ENCODE measurements at places on chromosomes 2 and 18. TPM values are rescaled to one million over a fixed set of nuclear protein-coding genes. Genes with fewer than 3 reads are reported as not detected.

DNA sequence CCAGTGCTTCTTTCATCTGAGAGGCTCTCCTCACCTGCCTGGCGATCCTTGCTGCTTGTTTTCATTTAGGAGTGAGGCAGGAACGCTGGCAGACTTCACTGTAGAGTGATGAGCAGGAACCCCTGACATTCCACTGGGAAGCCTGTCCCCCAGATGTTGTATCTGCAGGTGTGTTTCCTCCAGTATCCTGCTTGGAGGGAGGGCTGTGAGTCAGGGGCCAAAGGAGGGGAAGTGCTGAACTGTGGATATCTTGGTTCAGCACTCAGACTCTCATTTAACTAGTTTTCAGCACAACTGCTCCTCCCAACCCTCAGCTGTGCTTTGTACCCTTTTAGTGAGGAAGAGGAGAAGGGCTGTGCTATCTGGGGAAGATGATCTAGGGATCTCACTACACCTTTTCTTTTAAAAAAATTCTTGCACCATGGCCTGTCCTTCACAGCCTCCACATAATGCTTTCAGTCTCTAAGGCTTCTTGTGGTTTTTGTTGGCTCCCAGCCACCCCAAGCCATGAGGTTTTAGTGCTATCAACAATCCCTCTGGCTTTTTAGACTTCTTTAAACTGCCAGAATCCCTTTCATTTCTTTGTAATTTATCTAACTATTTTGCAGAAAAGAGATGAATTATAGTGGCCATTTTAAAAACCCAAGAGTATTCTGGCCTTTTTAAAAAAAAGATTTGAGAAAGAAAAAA, 11.2 kb downstream of the ANKAR start:
- DNase-seq, result no peak

GRCh38 chr2:62415518-62415917, 90.5 kb downstream of the TMEM17 start:
- no peak for DNase-seq

- DNase-seq, result no peak
These were observed 171.2 kb downstream of the SP3 start for GRCh38 chr2:173793709-173794565.

DNA sequence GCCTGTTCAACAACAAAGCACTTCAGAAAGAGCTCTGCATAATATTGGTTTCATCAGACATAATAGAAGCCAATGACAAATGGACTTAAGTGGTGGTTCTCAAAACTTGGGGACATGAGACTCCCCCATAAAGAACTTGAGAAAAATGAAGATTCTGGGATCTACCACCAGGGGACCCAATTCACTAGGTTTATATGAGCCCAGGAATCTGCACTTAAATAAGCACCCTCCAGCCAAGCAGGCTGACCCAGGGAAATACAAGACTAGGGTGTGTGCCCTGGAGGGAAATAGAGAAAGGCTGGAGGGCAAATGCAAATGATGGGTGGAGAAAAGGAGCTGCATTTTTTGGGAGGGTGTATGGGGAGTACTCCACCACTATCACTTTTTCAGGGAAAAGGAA, 52.5 kb downstream of the SATB2 start:
- no peak for DNase-seq

- no peak for DNase-seq
These were observed at the start of gene NEU4 for GRCh38 chr2:241808721-241809382. TSS of gene NEU4 (plus strand) at chr2:241809193. CDS start at chr2:241814485, 5,292 bp downstream.

GRCh38 chr2:237977380-237977779, 10.6 kb downstream of the UBE2F start:
- DNase-seq, result no peak

GRCh38 chr18:73691118-73691517, 456.5 kb downstream of the FBXO15 start:
- no peak for DNase-seq

DNA sequence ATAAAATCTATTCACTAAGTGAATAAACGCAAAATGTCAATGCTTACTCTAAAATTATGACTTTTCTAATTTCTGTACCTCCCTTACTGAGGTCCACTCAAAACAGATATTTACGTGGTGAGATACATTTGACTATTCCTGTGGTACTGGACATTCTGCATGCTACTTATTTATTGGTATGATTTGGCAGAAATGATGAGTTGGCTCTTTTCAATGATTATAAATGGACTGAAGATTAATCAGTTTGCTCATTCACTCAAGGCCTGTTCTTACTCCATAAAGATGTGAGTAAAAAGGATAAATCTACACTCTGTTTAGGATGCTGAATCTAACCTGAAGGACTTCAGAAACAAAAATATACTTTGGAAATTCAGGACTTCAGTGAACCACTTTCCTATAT, 98.8 kb downstream of the OLA1 start:
- DNase-seq, result no peak

- no peak for DNase-seq
These were observed 53.8 kb downstream of the SKA1 start for GRCh38 chr18:50428531-50429206.

DNA sequence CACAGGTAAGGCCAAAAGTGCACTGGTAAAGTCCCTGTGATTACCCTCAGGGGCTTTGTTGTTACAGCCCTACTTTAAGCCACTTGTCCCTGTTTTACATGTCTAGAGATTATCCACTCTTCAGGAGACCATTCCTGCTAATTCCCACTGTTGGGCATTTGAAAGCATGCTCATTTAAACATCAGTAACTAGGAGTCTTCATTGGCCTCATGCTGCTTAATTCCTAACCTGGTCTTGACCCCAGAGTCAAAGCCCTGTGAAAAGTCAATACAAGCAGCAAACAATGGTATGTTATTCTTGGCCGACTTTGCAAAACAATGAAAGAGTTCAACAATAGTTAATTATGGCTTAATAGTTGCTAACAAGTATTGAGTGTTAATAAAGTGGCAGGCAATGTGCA, 23.2 kb downstream of the AFF3 start:
- no peak for DNase-seq

DNA sequence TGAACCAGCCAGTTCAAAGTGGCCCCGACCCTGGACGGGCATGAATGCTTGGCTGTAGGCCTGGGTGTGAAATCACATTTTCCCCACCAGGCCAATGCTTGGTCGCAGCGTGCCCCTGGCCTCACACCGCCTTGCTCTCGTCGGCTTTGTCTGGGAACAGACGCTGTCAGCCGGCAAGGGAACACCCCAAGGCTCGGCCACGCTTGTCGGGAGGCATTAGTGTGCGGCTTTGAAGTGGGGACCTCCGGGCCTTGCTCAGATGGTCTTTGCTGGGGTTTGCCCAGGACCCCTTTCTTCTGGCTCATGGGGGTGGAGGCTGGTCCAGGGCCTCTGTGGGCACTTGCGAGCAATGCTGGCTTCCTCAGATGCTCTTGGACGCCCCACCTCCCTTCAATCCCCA, 79.1 kb downstream of the INHBB start:
- no peak for DNase-seq

- no peak for DNase-seq
These were observed 114.0 kb downstream of the SP3 start for GRCh38 chr2:173851141-173851641.

GRCh38 chr2:241009601-241010530, 11.4 kb downstream of the SNED1 start:
- DNase-seq, result peak; percentile 54

DNA sequence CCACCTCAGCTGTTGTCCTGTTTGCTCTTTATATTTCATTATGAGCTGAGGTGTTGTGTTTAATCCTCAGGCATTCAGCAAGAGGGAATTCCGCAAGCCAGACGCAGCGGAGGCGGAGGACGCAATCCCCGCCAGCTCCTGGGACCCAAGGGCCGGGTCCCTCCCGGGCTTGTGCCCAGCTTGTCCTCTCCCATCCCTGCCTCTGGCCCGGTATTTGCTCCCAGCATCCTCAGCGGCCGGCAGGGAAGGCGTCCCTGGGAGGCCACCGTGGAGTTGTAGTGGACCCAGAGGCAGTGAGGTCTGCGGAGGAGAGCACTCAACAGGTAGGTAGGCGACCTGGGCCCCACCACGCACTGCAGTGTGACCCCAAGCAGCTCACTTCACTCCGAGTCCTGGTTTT, 42.5 kb upstream of the FOSL2 start:
- no peak for DNase-seq

DNA sequence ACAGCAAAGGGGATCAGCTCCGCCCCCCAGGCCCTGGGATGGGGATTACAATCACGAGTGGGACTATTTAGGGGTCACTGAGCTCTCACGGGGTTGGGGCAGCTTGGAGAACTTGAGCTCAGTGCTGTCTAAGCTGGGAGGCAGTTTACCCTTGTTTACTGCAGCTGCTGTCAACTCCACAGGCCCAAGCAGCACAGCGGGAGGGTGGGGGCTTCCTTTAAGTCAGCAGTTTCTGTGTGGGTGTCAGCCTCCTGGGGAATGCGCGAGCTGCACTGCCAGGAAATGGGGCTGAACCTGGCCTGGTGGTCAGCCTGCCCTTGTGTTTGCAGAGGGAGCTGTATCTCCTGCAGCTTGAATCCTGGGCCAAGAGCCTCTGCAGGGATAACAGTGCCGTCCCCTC, 29.8 kb downstream of the TOGARAM2 start:
- DNase-seq, result peak; percentile 52

GRCh38 chr2:86790134-86790675, 508 bp downstream of the CD8A start:
- peak; percentile 35 for DNase-seq

GRCh38 chr18:76654577-76654976, 159.5 kb upstream of the ZNF516 start:
- no peak for DNase-seq

- no peak for DNase-seq
These were observed 54.2 kb downstream of the GBX2 start for GRCh38 chr2:236113948-236114347.

- DNase-seq, result no peak
These were observed 5.8 kb downstream of the TBC1D8 start for GRCh38 chr2:101145406-101145805.

DNA sequence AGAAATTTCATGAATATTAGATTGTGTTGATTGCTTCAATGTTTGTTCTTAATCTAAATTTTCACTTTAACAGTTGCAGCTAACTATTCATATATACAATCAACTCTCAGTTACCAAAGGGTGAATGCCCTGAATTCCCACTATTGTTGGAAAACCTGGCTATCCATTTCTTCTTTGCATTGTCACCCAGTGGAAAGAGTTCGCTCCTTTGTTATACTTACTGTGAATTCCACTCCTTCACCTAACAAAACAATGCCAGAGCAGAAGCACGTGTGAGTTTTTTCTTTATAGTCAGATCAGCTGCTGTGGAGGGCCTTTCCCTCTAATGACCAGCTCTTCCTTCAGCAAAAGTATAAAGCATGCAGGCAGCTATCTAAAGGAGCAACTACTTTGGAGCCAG, 409.2 kb upstream of the NRP2 start:
- DNase-seq, result no peak

- DNase-seq, result no peak
These were observed 406.7 kb upstream of the DDX18 start for GRCh38 chr2:117407746-117408145.

DNA sequence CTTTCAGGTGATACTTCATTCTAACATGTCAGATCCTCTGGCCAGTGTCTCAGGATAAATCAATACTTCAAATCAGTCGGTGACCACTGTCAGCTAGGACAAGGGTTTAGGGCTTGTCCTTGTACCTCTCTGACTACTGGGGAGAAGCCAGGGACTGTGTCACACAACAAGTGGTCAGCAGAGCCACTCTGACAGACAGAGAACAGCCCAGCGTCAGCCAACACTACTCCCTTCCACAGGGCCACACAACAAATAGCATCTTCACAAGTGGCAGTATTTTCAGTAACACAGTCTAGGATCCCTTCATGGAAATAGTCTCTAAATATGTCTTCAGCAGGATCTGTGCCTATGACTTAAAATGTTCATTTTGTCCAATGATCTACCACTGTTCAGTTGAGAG, 14.2 kb downstream of the FLACC1 start:
- no peak for DNase-seq

NDUFS1 gene
- total RNA-seq, result 90.2 TPM

AAMP gene
- total RNA-seq, result 51.7 TPM

LOXHD1 gene
- total RNA-seq, result 0.07 TPM

UPP2 gene
- not detected for total RNA-seq

STPG4 gene
- not detected for total RNA-seq

TXNDC9 gene
- total RNA-seq, result 24.5 TPM

ZAP70 gene
- total RNA-seq, result 190 TPM

ZNF512 gene
- 26.8 TPM for total RNA-seq

SERPINB4 gene
- not detected for total RNA-seq

CYP20A1 gene
- total RNA-seq, result 26.5 TPM

CHRND gene
- not detected for total RNA-seq

GPR45 gene
- total RNA-seq, result not detected

WNT10A gene
- total RNA-seq, result 3.4 TPM

FHOD3 gene
- total RNA-seq, result 0.28 TPM

DLX2 gene
- total RNA-seq, result 0.23 TPM

INHA gene
- total RNA-seq, result not detected
